ENCODE measurements at places on chromosomes 6 and 20.

GRCh38 chr6:23349521-23350147 is 776.4 kb upstream of the NRSN1 start:
- no peak for DNase-seq

DNA sequence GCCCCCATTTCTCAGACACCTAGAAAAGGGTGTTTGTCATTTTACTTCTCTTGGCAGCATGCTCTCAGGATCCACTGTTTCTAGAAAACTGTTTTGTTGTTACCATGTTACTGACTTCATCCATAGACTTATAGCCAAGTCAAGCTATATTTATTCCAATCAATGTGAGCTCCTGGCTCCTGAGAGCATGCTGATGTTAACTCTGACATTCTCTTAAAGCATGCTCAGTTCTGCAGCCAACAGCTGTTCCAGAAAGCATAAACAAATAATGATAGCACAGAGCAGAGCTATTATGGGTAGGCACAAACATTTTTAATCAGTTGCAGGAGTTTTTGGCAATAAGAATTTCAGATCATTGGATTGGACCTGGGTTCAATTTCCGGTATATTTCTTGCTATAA is 92.4 kb upstream of the CEP85L start:
- peak; percentile 88 for DNase-seq

DNA sequence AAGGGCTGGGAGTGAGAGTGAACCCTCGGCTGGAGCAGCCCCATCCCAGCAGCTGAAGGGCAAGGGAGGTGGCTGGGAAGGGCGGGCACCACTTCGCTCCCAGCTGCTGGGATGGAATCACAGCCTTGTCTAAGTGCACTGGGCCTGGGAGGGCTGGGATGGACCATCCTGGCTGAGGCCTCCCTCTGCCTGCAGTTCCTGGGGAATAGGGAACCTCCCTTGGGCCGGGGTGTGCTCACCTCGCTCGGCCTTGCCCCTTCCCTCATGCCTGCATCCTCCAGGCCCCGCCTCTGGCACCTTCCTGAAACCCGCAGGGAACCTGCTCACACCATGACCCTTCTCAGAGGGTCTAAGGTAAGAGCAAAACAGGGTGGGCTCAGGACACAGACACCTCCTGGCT is 53.7 kb downstream of the SMOC2 start:
- no peak for DNase-seq

DNA sequence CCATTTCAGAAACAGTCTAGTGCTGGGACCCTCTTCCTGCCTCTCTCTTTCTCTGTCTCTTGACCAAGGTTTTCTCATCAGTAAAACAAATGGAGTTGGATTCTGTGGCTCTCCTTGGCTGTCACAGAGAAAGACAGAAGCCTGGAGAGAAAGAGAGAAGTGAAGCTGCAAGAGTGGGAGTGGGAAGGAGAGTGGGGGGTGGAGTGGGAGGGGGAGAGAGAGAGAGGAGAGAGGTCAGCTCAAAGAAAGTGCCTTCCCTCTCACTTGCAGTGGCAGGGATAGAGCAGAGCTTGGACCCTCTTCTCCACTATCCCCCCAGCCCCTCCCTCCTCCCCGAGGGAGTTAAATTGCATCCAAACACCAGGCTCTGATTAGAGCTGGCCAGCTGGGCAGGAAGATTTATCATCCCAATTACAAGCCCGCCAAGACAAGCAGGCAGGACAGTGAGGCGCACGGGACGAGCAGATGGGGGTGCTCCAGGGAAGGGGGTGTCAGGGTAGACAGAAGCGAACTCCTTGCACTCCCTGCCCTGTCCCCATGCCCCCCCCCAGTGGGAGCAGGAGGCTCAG is 74.3 kb downstream of the CD40 start:
- no peak for DNase-seq

DNA sequence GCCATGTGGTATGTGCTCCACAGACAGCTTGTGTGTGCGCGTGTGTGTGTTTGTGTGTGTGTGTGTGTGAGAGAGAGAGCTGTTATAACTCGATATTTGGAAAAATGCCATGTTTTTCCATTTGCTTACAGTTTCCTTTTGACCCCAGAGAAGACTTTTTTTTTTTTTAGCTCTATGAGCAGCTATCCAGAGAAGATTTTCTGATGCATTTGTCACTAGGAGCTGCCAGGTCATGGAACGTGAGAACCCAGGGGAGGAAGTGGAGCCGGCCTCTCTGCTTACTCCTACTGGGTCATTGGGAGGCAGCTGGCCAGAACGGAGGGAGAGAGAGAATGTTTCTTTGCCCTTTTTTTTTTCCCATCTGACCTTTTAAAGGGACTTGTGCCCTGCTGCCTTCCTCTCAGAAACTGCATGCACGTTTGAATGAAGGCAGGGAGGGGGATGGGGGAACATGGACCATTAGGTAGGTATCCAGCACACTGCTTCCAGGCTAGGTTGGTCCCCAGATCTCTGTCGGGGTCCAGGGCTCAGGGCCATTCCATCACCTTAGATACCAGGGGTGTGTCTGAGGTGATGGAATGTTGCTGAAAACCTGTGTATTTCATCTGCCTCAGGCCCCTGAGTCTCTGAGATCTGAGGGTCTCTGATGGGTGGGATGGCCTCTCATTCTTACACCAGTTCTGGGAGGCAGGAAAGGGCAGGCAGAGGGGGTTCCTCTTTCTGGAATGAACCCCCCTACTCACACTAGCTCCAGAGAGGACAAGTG is 11.2 kb upstream of the MRPS18A start:
- peak; percentile 59 for DNase-seq

All from skin of body (tissue), 3 donors.